ENCODE measurements at places on chromosomes 16 and 17. TPM values are rescaled to one million over a fixed set of nuclear protein-coding genes. Genes with fewer than 3 reads are reported as not detected.

DNA sequence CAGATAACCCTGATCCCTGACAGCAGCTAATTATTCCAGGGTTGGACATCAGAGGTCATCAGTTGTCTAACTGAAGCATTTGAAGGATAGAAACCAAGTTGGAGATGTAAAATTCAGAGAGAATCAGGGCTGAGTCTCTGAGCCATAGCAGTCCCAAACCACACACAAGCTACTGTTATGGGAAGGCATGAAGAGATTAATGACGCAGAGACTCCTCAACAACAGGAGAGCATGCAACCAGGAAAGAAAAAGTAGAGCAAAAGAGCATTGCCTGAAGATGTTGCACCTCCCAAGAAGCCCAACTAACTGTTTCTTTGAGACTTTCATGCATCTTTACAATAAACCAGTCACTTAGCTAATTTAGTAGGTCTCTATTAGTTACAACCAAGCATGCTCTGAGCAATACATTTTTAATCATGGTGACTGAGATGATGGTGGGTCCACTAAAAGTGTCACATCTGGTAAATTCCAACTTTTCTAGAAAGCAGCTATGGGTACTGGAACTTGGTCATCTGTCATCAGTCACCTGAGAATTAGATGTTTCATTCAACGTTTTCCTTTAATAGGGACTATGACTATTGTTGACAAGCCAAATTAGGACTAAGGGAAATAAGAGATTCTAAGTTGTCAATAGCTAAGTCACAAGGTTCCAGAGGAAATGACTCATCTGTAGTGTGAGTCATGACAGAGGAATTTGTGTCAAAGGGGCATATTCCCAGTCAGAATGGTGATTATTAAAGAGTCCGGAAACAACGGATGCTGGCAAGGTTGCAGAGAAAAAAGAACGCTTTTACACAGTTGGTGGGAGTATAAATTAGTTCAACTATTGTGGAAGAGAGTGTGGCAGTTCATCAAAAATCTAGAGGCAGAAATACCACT lies 239.8 kb downstream of the CHD9NB start:
- no peaks in the 10 kb centered on the region for H3K27me3 ChIP-seq
- DNase-seq = no peak
- no peak overlapping the region for H3K4me3 ChIP-seq
- H3K36me3 ChIP-seq = no peaks in the 10 kb centered on the region

GRCh38 chr16:80931801-80932707 lies 74.6 kb downstream of the CMC2 start:
- peak overlapping the region; percentile 94 for H3K27ac ChIP-seq
- no peak for DNase-seq
- no peaks in the 10 kb centered on the region for H3K27me3 ChIP-seq
- peak overlapping the region; percentile 67 for H3K4me3 ChIP-seq
- H3K36me3 ChIP-seq = no peaks in the 10 kb centered on the region

DNA sequence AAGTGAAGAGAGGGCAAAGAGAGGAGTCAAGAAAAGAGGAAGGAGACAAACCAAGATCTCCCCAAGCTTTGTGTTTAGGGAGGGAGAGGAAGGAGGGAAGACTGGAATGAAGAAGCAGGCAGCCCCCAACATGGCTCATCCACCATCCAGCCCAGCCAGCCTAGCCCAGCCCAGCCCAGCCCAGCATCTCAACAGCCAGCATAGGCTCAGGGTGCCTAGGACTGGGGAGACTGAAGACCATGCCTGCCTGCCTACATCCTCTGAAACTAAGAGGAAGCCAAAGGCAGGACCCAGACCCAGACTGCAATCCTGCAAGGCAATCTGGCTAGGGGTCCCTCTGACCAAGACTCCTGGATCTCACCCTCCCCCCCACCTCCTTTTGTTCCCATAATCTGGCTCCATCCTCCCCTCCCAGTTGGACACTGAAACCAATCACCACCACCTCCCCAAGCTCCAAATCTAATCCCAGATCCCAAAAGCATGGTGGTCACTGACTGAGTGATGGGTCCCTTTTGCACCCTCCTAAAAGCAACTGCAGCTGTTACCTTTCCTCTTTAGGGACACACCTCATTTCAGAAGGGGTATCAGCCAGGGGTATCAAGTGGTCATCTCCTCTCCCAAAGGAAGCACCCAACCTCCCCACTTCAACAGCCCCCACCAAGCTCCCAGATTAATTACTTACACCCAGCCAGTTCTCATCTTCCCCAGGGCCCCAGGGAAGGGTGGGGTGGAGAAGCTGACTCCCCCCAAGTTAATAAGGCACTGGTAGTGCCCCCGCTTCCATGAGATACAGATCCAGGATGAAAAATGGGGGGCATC lies 1.2 kb downstream of the HDAC5 start:
- H3K4me1 ChIP-seq = peaks cover 41% of the 10 kb centered on the region
- H3K4me3 ChIP-seq = peak overlapping the region; percentile 100
- DNase-seq = no peak
- H3K36me3 ChIP-seq = peaks cover 3% of the 10 kb centered on the region
- H3K27ac ChIP-seq = peak overlapping the region; percentile 99
- H3K27me3 ChIP-seq = no peaks in the 10 kb centered on the region

GRCh38 chr16:19753815-19754643 lies 36.0 kb downstream of the IQCK start:
- peak; percentile 64 for DNase-seq
- H3K4me1 ChIP-seq = no peaks in the 10 kb centered on the region
- H3K36me3 ChIP-seq = no peaks in the 10 kb centered on the region
- no peaks in the 10 kb centered on the region for H3K27me3 ChIP-seq

DNA sequence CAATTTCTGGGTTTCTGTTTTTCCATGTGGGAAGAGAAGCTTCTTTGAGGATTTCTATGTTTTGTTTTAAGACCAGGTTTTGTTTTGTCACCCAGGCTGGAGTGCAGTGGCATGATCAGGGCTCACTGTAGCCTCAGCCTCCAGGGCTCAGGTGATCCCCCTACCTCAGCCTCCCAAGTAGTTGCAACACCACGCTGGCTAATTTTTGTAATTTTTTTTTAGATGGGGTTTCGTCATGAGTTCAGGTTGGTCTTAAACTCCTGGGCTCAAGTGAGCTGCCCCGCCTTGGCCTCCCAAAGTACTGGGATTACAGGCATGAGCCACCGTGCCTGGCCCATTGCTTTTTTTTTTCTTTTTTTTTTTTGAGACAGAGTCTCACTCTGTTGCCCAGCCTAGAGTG lies 25.5 kb upstream of the TAOK1 start:
- H3K4me3 ChIP-seq = no peak overlapping the region
- H3K27me3 ChIP-seq = no peaks in the 10 kb centered on the region
- DNase-seq = no peak
- H3K27ac ChIP-seq = no peak overlapping the region
- no peaks in the 10 kb centered on the region for H3K4me1 ChIP-seq

- no peaks in the 10 kb centered on the region for H3K27me3 ChIP-seq
- no peaks in the 10 kb centered on the region for H3K36me3 ChIP-seq
- no peaks in the 10 kb centered on the region for H3K4me1 ChIP-seq
- DNase-seq = no peak
Observed at GRCh38 chr16:26344976-26345375, 653.2 kb downstream of the HS3ST4 start.

KCNAB3 gene
- not detected for total RNA-seq

- no peaks in the 10 kb centered on the region for H3K36me3 ChIP-seq
- no peak for DNase-seq
- H3K4me3 ChIP-seq = no peak overlapping the region
Observed at GRCh38 chr17:57187391-57187790, 68.9 kb upstream of the MSI2 start.

UBN1 gene
- total RNA-seq = 31.8 TPM

DNA sequence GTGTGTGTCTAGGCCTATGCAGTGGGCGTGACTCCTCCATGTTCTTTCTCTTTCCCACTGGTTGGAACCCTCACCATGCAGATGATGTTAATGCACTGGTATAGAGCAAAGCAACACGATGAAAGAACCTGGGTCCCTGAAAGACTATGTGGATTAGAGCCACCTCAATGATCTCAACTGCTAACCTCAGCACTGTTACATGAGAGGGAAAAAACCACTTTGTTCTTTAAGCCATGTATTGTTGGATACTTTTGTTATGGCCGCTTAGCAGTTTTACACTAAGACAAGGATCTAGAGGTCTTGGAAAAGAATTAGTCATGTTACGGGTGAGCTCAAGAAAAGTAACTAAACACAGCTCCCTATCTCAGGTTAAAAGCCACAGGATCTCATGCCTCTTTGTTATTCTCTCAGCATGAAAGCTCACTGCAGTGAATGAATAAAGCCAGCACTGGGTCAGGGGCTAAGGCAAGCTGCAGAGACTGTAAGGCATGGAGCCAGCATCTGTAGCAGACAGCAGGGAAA lies 56.6 kb upstream of the RBBP6 start:
- DNase-seq = no peak
- H3K36me3 ChIP-seq = no peaks in the 10 kb centered on the region
- H3K4me1 ChIP-seq = no peaks in the 10 kb centered on the region
- no peak overlapping the region for H3K4me3 ChIP-seq
- H3K27me3 ChIP-seq = no peaks in the 10 kb centered on the region

DNA sequence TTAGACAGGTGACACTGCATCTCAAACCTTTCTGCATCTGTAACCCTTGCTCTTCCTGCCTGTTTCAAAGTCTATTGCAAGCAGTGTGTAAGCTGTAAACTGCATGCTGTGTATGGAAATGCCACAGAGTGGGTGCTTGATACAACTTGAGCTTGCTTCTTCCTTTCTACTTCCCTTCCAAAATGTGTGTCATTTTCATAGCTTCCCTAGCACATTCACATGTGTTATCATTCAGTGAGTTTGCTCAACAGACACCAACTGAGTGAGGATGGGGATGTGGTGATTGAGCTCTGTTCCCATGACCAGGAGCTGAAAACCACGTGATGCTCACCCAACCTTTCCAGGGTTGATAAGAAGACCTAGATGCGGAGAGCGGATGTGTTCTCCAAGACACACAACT lies 111.1 kb downstream of the VAT1L start:
- no peaks in the 10 kb centered on the region for H3K36me3 ChIP-seq
- peaks cover 11% of the 10 kb centered on the region for H3K4me1 ChIP-seq
- no peak overlapping the region for H3K4me3 ChIP-seq
- H3K27ac ChIP-seq = no peak overlapping the region
- no peak for DNase-seq
- H3K27me3 ChIP-seq = no peaks in the 10 kb centered on the region

UTS2R gene
- not detected for total RNA-seq

- H3K36me3 ChIP-seq = no peaks in the 10 kb centered on the region
- no peak overlapping the region for H3K4me3 ChIP-seq
- H3K4me1 ChIP-seq = no peaks in the 10 kb centered on the region
Observed at GRCh38 chr16:9556949-9557665, 465.7 kb downstream of the HAPSTR1 start.
